ENCODE measurements at places on chromosomes 13 and 19. TPM values are rescaled to one million over a fixed set of nuclear protein-coding genes. Genes with fewer than 3 reads are reported as not detected.

- no peak for DNase-seq
These were observed 34.4 kb upstream of the GATAD2A start for GRCh38 chr19:19371059-19371458.

DNA sequence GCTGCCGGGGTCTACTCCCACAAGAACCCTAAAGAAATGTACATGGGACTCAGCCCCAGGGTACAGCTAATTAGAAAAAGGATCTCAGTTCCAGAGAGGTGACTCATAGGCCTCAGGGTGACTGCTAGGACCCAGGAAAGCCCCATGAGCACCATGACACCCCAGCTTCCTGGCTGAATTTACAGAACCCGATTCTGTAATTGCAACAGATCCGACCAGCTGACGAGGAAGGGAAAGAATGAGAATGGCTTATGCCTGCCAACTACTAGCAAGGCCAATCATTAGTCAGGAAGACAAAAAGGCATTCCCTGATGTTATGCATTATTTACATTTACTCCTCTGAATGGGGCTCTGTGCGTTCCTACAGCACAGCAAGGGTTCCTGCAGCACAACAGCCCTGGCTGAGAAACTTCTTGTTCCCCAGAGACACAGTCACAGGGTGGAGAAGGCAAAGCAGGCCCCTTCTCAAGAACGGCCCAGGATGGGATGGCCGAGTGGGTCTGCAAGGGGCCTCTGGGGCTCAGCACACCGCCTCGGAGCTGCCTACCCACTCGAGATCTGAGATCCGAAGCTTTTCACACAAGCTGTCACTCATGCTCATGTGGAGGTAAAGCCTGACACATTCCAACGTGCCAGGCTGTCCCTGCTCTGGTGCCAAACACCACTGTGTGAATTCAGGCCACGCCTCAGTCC lies 27.2 kb downstream of the PBX4 start:
- peak; percentile 54 for DNase-seq

DNA sequence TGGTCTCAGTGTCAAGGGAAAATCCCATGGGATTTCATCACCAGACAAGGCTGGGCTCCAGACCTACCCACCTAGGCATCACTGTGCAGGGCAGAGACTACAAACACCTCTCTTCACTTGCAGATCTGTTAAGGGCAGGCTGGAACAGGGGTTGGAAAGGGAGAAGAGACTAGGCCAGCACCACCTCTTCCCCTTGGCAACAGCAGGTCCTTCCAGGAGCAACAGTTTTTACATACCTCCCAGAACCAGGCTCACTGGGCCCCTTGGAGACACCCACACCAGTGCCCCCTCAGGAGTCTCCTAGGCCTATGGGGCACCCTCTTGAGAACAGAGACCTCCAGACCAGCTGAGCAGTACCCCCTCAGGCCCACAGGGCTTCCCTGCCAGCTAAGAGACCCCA lies 2.5 kb upstream of the UBE2M start:
- no peak for DNase-seq

SHANK1 gene
- polyA plus RNA-seq, result 0.07 TPM

CNMD gene
- not detected for polyA plus RNA-seq

RNF113B gene
- polyA plus RNA-seq, result not detected
